ENCODE measurements at places on chromosomes 6 and 20.

DNA sequence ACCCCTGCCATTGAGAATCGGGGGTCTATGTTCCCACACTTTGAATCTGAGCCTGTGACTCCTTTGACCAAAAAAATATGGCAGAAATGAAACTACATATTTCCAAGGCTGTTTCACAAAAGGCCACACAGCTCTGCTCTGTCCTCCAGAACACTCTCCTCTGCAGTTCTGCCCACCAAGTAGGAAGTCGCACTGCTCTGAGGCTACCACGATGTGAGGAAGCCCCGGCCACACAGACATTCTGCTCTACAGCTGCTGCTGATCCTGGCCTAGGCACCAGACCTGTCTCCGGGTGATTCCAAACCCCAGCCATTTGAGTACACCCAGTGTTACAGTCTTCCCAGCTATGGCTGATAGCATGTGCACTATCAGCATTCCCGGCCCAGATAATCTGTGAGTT lies 85.1 kb downstream of the LYRM4 start:
- DNase-seq = no peak

DNA sequence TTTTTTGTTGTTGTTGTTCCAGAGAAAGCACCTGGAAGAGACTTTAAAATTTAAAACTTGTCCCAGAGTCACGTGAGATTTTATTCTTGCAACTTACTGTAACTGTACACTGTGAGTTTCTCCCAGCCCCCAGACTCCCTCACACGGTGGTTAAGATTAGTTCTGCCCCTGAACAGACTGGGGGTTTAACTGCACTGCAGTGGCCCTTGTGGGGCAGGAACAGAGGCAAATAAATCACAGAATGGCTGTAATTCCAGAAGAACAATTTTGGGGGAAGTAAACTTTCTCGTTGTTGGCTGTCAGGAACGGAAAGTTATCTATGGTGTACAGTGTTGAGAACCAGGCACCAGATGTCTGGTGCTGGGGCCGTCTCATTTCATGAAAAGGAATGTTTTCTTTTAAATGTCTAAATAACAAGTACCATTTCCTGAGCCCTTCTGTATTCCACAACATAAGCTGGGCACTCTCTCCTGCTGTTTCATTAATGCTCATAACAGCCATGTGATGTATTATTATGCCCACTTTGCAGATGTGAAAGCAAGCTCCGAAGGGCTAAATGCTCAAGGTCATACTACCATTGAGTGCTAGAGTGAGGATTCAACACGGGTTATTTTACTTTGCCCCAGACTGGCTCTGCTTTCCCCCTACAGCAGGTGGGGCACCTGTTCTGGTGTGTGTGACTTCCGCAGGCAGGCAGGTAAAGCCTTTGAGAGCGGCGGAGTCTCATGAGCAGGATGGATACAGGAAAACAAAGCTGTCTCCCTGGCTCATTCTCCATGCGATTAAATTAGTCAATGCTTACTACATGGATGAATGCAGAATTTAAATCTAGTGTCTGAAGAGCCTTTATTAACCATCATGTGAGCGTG lies 30.5 kb downstream of the CNKSR3 start:
- peak; percentile 20 for DNase-seq

DNA sequence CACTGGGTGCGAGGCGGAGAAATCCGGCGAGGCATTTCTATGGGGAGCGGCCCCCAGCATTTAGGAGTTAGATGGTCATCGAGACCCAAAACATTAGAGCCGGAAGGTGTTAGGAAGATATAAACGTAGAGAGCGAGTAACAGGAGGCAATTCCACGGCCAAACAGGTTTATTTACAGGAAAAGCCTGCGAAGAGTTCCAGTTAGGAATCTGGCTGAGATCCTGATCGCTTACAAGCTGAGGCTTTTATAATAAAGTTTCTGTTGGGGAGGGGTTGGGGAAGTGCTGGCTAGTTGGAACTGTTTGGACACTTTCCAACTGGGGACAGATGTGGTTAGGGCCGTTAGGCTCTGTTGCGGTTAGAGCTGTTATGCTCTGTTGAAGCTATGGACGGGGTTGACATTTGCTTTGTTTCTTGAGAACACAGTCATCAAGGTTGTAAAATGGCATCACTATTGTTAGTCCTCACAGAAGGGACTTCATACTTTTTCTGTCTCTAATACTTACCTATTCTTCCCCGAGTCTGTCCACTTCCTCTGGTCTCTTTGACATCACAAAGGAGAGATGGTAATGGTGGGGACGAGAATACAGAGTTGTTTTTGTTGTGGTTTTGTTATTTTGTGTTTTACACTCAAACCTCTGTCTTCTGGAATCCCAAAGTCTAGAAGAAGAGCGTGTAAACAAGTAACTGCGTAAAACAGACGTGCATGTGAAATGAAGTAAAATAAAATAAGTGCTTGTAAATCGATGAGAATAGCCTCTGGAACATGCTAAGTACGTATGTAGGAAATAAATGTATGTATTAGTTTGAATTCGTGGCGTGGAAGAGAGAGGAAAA lies 554 bp upstream of the ZSCAN31 start:
- no peak for DNase-seq

DNA sequence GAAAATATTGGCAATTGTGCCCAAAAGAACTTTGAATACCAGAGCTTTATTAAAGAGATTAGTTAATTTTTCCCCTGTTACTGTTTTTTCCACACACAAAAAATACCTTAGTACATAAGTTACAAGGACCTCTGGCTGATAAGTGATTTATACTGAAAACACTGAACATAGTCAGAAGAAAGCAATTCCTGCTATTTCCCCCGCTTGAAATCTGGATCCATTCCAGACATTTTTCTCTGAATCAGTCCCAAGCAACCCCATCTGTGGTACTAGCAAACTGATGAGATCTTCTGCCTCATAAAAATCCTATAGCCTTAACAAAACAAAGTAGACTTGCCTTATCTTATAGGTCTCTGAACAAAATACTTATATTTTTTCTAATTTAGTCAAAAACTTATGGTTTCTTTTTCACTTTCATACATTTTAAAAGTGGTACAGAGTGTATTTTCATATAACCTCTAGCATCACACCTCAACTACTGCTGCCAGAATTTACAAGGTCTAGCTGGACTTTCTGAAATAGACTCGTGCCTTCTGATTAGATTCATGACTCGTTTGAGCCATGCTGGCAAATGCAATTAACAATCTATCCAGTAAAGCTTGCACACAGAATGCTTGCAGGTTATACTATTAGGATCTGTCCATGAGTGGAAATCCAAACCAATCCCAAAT lies 111.9 kb downstream of the TBX18 start:
- peak; percentile 55 for DNase-seq

DNA sequence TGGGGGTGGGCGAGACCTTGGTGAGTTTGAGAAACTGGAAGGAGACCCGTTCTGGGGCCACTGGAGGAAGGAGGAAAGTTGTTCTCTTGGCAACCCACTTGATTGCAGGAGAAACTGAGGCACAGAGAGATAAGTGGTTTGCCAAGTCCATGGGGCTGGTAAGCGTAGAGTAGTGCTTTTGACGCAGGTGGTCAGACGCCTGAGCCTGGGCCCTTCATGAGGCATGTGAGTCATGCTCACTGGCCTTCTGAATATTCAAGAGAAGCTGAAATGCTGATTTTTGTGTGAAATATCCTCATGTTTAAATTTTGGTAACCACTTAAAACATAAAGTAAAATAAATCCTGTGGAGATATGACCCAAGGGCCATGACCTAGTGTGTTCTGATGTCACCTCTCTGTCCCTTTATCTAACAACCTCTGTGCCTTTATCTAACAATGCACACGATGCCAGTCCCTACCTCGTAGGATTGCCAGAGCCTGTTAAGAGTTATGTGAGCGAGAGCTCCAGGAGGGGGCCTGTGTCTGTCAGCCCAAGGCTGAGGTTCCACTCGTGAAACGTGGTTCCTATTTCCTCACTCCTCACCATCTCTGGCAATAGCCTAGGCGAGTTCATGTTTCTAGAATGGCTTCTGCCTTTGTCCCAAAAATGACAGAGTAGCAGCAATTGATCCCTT lies 32.8 kb upstream of the PMEPA1 start:
- DNase-seq = no peak

DNA sequence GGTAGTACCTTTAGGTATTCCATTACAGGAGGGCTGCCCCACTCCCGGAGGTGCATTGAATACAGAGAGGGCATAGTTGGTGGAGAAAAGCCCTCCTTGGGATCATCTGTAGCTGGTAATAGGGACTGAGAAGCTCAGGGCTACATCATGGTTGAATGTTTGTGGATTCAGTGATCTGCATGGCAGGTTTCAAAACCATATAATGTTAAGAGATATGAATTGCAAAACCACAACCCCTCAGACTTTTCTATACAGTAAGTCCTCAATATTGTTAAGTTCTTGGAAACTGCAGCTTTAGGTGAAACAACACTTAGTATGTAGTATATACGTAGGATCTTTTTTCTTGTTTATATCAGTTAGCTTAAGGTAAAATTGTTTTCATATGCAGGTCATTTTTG lies 11.3 kb downstream of the TULP4 start:
- no peak for DNase-seq

GRCh38 chr6:35136185-35136584 lies 5.0 kb downstream of the TCP11 start:
- no peak for DNase-seq

DNA sequence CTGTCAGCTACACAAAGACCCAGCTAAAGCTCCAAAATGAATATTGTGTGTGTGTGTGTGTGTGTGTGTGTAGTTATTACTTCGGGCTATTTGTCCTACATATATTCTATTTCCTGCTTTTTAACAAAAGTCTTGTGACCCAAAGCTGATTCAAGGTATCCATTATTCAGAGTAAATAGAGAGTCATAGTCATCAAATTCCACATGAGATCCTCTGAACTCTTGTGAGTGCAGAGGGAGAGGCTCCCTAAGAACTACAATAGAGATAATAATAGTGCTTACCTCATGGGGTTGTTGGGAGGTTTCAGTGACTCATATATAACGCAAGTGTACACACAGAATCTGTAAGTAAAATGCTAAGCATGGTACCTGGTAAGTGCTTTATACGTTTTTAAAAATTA lies 95.6 kb upstream of the SHLD1 start:
- no peak for DNase-seq

GRCh38 chr6:161303628-161304340 lies 29.9 kb upstream of the AGPAT4 start:
- DNase-seq = peak; percentile 41

DNA sequence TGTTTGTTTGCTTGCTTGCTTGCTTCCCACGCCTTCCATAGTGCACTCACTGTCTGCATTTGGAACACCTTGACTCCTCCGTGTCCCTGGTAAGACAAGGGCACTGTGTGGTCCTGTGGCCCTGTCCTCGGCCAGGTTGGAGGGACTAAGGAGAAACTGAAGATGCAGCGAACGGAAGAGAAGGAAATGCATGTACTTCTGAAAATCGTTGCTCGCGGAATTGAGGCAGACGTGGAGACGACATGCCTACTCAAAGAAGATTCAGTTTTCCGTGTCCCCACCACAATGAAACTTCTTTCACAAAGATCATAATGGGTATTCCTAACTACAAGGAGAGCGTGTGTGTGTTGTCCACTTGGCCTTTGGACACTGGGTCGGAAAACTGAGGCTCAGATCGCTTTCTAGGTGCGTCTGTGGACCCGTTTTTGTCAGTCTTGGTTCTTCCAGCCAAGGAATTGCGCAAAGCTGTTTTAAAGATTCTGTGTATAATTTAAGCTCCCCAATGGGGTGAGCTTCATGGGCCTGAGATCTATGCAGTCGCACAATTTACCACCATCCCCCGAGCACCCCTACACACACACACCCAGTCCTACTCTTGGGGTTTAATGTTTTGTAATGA lies 120.4 kb upstream of the ZNF184 start:
- DNase-seq = no peak

GRCh38 chr6:168147205-168147738 lies 68.3 kb upstream of the FRMD1 start:
- DNase-seq = no peak

DNA sequence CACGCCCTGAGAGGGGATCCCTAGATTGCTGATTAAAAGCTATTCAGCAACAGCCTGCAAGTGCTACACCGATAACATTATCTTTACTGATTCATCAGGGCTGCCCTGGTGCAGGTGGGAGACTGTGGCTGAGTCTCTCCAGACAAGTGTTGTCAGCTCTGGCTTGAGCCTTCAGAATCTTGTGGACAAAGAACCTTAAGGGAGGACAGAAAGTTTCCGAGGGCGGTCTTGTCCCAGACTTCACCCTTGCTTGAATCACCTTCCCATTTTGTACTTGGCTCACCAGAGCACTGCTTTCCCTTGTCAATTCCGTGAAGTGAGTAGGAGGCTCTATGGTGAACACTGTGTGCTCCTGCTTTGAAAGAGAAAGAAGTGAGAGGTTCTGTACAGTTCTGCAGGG lies 88.6 kb upstream of the PCSK2 start:
- DNase-seq = no peak

DNA sequence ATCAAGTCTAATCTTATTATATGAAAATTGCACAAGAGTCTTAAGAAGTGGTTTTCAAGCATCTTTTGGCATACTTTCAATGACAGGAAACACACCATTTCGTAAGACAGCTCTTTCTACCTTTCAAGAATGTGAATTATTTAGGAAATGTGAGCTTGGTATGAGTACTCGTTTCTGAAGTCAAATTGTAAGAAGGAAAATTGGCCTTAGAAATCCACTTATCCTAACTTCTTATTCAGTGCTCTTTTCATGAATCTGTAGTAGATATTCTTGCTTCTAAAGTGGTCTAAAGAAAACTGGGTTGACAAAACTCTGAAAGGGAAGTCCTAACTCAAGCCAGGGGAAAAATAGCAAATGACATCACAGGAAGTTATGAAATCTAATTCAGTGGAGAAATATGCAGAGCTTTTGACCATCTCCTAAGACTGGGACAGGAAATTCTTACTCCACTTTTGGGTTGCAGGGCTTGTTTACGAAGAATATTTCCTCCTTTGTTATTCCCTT lies 38.5 kb upstream of the OGFRL1 start:
- DNase-seq = peak; percentile 49

DNA sequence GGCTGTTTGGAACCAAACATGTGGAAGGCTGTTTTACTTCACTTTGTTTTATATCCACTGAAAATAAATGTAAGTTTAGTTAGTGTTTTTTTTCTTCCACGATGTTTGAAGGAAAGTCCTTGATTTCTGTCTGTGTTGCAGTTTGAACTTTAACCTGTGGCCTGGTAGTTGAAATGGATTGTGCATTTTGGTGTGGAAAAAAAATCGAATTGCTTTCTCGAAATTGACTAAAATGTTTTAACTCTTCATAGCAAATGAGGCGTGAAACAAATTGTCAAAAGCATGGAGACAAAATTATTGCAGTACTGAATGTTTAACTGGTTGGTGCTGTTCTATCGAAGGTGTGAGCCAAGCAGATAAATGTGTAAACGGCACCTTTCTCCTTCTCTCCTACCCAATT lies 24.5 kb downstream of the ARID1B start:
- DNase-seq = no peak

GRCh38 chr20:53847837-53848170 lies 222.6 kb downstream of the BCAS1 start:
- DNase-seq = no peak

DNA sequence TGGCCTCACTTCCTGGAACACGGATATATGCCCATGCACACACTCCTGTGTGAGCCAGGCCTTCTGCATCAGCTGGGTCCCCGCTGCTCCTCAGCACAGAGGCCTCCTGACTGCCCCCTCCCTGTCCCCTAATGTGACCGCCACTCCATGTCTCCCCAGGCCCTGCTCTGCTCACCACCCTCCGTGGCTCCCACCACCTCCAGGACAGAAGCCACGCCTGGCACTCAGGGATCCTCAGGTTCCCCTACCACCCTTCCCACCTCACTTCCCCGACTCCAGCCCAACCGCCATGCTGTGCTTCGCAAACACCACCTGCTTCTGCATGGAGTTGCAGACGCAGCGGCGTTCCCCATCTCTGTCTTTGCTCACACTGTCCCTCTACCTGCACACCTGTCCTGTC lies 4.3 kb upstream of the SRC start:
- DNase-seq = no peak
